ENCODE measurements at places on chromosomes 12 and 14. TPM values are rescaled to one million over a fixed set of nuclear protein-coding genes. Genes with fewer than 3 reads are reported as not detected.

CCDC91 gene
- 32.1 TPM for polyA plus RNA-seq

KLRC2 gene
- polyA plus RNA-seq, result not detected

DCN gene
- polyA plus RNA-seq, result 600 TPM

NACA gene
- polyA plus RNA-seq, result 2,242 TPM

RPS6KA5 gene
- polyA plus RNA-seq, result 6.8 TPM

NINJ2 gene
- polyA plus RNA-seq, result 0.93 TPM

IGF1 gene
- polyA plus RNA-seq, result 6.4 TPM

CISTR gene
- 0.22 TPM for polyA plus RNA-seq

SOS2 gene
- 33.9 TPM for polyA plus RNA-seq

SPIC gene
- not detected for polyA plus RNA-seq

PLEKHH1 gene
- 38.2 TPM for polyA plus RNA-seq

SRRM4 gene
- not detected for polyA plus RNA-seq

TESPA1 gene
- polyA plus RNA-seq, result 1.1 TPM

ALDH6A1 gene
- polyA plus RNA-seq, result 134 TPM

RASSF9 gene
- 13.8 TPM for polyA plus RNA-seq

SUOX gene
- polyA plus RNA-seq, result 52.8 TPM

TRIM9 gene
- polyA plus RNA-seq, result 2.5 TPM

SVOP gene
- polyA plus RNA-seq, result 0.18 TPM

TGM1 gene
- 2.2 TPM for polyA plus RNA-seq

PAX9 gene
- 0.24 TPM for polyA plus RNA-seq

IRF9 gene
- polyA plus RNA-seq, result 61.6 TPM

MIP gene
- polyA plus RNA-seq, result 0.22 TPM

CCDC92 gene
- 50.2 TPM for polyA plus RNA-seq

IRAK3 gene
- 4.4 TPM for polyA plus RNA-seq

KRT75 gene
- polyA plus RNA-seq, result not detected

TXNDC16 gene
- polyA plus RNA-seq, result 24.1 TPM

TAMALIN gene
- polyA plus RNA-seq, result 16.6 TPM
